CD14-positive monocyte (primary cell): ENCODE measurements at places on chromosomes 7 and 10.

- DNase-seq, result no peak
Observed at GRCh38 chr10:83541046-83541445, 598.3 kb upstream of the GHITM start.

DNA sequence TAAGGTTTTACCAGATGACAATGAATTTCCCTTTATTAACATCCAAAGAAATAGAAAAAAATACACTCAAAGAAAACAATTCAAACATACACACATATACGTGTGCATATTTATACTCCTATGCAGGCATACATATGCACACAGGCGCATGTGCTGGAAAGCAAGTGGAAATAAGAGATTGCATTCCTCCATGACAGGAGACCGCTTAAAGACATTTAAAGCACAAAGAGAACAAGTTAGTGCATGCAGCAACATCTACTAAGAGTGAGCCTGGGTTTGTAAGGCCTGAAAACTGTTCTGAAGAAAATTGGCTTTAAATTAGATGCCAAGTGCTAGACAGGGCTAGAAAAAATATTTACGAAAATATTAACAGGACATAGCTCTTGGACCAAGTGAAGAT lies 40.1 kb upstream of the PPP1R17 start:
- no peak for DNase-seq

DNA sequence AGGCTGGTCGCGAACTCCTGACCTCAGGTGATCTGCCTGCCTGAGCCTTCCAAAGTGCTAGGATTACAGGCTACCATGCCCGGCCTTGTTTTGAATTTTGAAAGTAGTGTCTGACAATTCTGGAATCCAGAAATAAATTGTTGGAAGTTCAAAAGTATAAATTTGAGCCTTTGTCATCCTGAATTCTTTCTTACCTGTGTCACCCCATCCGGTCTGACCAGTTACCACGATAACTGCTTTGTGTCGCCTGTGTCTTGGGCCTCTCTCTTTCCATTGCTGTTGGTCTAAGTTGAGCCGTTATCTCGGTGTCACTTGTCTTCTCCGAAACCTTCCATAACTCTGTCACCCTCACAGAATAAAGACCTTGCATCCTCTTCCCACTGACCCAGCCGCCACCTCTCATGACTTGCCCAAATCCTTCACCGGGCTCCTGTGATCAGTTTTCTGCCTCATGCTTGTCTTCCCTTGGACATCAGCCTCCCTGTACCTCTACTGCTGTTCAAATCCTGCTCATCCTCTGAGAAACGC lies 18.6 kb downstream of the CUL1 start:
- DNase-seq, result no peak

GRCh38 chr7:19508124-19508523 lies 200.7 kb downstream of the POLR1F start:
- no peak for DNase-seq

DNA sequence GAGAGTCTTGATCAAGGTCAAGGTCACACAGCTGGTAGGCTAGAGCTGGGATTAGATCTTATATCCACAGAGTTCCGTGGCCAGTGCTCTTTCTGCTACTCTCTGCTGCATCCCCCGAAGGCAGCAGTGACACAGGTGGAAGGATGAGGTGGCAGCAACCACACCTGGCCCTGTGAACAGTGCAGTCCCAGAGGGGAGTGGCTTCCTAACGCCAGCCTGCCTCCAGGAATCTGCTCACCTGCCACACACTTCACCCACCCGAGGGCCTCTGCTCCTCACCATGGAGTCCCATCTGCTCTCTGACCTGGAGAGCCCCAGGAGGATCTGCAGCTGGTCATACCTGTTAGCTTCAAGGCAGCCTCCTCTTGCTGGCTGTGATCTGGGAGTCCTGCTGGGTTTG lies 484.2 kb downstream of the PLXNA4 start:
- no peak for DNase-seq

DNA sequence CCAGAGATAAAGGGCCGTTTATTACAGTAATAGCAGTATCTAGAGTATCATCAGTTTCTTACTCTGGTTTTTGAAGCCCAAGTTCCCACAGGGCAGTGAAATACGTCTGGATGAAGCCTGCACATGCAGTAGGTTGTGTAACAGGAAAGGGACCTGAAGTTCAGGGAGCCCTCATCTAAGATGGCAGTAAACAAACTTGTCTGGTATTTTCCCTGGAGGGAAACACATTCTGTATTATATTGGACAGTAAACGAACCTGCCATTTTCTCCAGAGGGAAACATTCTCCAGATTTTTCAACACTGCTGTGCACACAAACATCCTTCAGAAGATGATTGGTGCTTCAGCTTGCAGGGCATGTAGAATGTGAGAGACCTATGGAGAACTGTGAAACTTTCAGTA lies 189.9 kb downstream of the TFEC start:
- DNase-seq, result no peak

DNA sequence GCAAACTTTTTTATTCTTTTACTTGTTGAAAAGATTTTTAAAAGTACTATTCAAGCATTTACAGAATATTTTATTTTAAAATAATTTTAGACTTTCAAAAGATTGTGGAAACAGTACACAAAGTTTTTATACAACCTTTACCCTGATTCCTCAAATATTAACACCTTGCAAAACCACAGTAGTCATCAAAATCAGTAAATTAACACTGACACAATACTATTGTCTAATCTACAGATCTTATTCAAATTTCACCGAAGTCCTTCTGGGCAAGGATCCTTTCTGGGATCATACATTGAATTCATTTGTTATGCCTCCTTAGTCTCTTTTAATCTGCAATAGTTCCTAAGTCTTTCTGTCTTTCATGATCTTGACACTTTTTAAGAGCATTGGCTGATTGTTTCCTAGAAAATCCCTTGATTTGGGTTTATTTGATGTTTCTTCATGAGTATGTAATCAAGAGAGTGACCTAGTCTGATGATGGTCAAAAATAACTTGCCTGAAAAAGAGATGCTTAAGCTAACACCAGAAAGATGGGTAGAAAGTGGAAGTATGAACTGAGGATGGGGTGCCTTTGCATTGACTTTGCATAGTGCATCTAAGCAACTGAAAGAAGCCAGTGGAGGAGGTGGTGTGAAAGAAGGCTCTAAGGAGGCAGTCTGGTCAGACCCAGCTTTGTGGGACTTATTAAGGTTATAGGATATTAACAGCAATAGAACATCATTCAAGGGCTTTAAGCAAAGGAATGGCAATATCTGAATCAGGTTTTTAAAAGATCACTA lies 9.7 kb downstream of the STAMBPL1 start:
- DNase-seq, result no peak

- no peak for DNase-seq
Observed at GRCh38 chr10:100823194-100823593, 77.8 kb downstream of the PAX2 start.
